ENCODE measurements at places on chromosomes 16 and 17.
A peak's percentile ranks its signal among the peaks of the same experiment; 100 is the strongest.

GRCh38 chr16:82589407-82589806 is 37.4 kb upstream of the CDH13 start:
- no peak for DNase-seq

DNA sequence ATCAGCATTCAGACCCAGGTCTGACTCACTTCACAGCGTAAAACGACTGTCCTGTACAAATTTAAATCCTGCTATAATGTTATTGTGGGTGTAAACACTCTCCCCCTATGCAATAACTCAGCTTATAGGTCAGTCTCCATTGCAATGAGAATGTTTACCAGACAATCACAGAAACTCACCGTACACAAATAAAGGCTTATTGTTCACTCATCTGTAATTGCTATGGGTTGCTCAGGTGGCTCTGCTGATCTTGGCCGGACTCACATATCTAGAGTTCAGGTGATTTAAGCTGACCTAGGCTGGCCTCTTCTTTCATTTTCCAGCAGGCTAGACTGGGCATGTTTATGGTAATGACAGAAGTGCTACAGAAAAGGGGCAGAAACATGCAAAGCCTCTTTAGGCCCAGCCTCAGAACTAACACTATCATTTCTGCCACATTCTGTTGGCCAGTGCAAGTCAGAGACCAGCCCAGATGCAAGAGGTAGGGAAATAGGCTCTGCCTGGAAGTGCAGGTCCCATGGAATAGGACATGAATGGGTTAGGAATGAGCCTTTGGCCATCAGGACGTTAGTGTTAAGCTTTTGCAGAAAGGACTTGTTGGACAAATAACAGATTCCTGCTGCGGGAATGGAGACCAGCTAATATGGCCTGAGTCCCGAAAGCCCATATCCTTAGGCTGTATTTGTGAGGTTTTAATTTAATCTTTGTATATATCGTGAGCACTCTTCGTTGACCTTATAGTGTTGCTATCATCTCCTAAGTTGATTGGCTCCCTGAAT is 44.0 kb downstream of the HLF start:
- no peak for DNase-seq

DNA sequence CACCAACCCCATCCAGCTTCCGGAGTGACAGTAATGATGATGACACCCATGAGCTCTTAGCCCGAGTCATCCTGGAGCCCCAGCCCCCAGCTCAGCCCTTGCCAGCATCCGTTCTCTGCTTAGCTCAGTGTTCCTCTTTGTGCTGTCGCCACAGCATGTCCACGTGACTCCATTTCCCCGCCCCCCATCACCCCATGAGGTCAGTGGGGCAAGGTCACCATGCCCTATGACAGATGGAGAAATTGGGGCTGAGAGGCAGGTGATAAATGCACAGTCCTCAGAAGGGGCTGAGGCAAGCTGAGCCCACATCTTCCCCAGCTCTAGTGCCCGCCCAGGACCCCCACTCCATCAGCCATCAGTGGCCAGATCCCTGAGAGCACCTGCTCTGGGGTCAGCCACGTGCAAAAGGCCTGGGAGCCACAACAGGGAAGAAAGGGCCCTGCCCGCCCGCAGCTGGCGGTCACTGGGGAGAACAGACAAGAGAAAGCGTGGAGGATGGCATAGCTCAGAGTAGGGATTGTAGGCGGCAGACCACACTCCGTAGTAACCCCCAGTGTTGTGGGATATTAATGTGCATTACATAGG is 17.1 kb downstream of the ITGB4 start:
- DNase-seq: peak; percentile 55

DNA sequence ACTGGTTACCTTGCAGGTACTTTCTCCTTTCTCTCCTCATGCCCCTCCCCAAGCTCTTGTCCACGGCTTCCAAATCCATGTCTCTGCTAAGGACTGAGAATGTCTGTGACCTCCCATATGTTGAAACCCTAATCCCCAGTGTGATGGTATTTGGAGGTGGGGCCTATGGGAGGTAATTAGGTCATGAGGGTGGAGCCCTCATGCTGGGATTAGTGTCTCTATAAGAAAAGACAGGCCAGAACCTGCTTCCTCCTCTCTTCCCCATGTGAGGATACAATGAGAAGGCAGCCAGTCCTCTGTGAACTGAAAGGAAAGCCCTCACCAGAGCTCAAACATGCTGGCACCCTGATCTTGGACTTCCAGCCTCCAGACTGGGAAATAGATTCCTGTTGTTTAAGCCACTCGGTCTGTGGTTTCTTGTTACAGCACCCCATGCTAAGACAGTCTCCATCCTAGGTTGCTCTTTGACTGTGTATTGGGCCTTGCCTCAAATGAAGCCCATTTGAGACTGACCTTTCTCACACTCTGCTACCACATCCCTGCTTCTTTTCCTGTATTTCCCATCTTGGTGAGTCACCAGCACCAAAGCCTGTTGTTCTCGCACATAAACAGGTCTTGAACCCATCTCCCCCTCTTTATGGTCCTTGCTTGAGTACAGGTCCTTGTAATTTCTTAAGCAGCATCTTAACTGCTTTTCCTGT is 135.0 kb downstream of the CDK5R1 start:
- DNase-seq: peak; percentile 0

GRCh38 chr17:50311112-50311460 is 34.8 kb upstream of the XYLT2 start:
- no peak for DNase-seq

DNA sequence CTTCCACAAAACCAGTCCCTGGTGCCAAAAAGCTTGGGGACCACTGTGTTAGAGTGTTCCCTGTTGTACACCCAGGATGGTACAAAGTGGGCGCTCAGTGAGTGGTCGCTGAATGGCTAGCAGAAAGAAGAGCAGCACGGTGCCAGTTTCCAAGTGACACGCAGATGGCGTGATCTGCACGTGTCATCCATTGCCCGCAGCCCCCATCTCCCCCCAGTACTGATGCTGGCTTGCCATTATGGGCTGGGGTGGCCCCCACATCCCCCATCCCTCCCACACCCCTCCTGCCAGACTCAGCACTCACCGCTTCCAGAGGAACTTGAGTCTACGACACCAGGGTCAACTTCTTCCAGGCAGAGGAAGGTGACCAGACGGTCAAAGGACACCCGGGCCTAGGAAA is 36.5 kb downstream of the ABCC6 start:
- no peak for DNase-seq

- no peak for DNase-seq
Measured at GRCh38 chr16:54098247-54098646, 188.3 kb downstream of the IRX3 start.

DNA sequence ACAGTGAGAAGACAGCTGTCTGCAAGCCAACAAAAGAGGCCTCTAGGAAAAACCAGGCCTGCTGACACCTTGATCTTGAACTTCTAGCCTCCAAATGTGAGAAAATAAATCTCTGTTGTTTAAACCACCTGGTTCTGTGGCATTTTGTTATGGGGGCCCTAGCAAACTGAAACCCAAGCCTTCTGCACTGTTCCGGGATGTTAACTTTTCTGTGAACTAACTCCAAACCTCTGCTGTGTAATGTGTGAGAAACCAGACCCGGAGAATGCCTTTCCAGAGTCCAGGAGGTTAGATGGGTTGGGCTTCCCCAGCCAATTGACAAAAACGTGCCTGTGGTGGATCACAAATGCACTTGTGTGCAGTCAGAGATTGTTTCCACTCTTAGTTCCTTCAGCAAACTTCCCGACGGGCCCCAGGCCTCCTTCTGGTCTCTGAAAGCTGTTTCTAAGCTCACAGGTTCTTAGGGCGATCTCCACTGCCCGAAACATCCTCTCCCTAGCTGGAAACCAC is 13.6 kb upstream of the GGA2 start:
- no peak for DNase-seq

DNA sequence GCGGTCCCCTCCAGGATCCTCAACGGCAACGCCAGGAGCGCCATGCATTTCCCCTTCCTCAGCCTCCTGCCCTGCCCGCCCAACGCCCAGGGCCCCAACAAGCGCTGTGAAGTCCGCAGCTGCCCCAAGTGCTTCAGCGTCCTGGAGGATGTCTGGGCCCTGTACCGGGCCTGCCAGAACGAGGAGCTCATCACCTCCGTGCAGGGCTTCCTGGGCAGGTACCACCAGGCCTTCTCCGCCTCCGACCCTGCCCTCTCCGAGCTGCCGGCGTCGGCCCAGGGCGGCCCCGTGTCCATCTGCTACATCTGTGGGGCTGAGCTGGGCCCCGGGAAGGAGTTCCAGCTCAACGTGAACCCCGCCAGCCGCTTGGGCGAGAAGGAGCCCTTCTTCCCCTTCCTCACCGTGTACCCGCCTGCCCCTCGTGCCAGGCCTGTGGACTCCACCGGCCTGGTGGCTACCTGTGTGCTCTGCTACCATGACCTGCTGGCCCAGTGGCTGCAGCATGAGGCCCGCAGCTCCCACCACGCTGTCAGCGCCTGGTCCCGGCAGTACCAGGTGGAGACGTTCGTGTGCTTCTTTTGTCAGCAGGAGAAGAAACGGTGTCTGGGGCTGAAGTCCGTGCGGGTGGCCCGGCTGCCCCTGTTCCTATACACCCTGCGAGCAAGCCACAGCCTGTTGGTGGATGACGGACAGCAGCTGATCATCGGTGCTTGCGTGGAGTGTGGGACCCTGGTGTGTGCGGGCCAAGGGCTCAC is 58.9 kb upstream of the CIBAR2 start:
- DNase-seq: no peak

Measured in AG10803 (cell line).